ENCODE measurements at places on chromosomes 1 and 21. TPM values are rescaled to one million over a fixed set of nuclear protein-coding genes. Genes with fewer than 3 reads are reported as not detected.

The OR2L3 gene
- not detected for total RNA-seq

The TMOD4 gene
- total RNA-seq: 3.6 TPM

The CNR2 gene
- total RNA-seq: 0.47 TPM

The SPTA1 gene
- not detected for total RNA-seq

DNA sequence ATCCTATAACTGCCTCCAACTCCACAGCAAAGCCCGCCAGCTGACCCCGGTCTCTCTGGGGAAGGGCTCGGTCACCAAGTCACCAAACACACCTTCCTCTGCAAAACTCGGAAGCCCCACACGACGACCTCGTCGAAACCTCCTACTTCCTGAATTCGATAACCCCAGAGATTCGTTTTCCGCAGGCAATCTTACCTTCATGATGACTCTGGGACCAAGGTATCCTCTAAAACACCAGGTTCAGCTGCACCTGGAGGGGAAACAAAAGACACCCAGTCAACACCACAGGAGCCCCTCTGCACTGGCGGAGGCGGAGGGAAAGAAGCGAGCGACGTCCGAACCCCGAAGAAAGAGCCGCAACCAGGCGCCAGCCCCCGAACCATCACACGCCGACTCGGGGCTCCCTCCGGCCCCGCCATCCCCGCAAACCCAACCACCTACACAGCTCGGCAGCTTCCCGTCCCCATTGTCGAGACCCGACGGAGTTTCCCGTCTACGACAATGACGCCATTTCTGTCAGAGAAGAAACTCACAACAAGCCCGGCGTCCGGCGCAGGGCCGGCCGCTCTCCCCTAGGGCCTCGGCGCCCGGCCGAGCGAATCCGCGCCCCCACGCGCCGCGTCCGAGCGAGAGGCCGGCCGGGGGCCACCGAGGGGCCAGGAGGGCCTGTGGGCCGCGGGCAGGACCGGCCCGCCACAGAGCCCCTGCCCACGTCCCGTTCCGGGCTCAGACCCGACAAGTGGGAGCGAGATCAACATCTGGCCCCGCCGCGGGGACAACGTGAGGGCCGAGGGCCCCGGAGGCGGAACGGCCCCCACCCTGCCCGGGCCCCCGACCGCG is 1.0 kb downstream of the ARID4B start:
- peaks cover 49% of the 10 kb centered on the region for H3K4me1 ChIP-seq
- peak overlapping the region; percentile 99 for H3K4me3 ChIP-seq
- H3K27ac ChIP-seq: peak overlapping the region; percentile 98
- DNase-seq: peak; percentile 79
- no peaks in the 10 kb centered on the region for H3K27me3 ChIP-seq

DNA sequence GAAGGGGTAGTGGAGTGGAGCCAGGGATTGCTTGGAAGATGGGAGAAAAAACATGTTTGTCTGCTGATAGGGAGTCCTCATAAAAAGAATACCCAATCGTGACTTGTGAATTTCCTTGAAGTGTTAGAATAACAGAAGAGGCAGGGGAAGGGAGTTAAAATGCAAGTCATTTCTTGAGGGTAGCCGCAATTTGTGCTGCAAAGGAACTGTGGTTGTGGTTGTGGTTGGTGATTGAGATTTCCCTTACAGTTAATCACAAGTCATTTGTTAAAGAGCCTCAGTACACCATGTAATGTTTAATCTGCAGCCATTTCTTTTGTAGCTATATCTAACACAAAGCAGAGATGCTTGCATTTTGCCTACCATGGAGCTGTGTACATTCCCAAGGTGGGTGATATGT is 38.5 kb upstream of the EGLN1 start:
- H3K27me3 ChIP-seq: peaks cover 77% of the 10 kb centered on the region
- peak overlapping the region; percentile 19 for H3K4me3 ChIP-seq
- H3K4me1 ChIP-seq: peaks cover 30% of the 10 kb centered on the region
- peak; percentile 91 for DNase-seq
- H3K36me3 ChIP-seq: peaks cover 34% of the 10 kb centered on the region

GRCh38 chr21:44761011-44761729 is 40.5 kb downstream of the UBE2G2 start:
- H3K4me1 ChIP-seq: peaks cover 14% of the 10 kb centered on the region
- no peaks in the 10 kb centered on the region for H3K36me3 ChIP-seq
- no peaks in the 10 kb centered on the region for H3K27me3 ChIP-seq

GRCh38 chr1:153728305-153729066 is 636 bp downstream of the INTS3 start:
- peaks cover 36% of the 10 kb centered on the region for H3K4me1 ChIP-seq
- H3K27ac ChIP-seq: peak overlapping the region; percentile 97
- H3K36me3 ChIP-seq: peaks cover 5% of the 10 kb centered on the region
- peak; percentile 48 for DNase-seq
- H3K4me3 ChIP-seq: peak overlapping the region; percentile 93
- H3K27me3 ChIP-seq: no peaks in the 10 kb centered on the region

- no peaks in the 10 kb centered on the region for H3K4me1 ChIP-seq
- no peak overlapping the region for H3K27ac ChIP-seq
- DNase-seq: no peak
- H3K36me3 ChIP-seq: no peaks in the 10 kb centered on the region
- no peaks in the 10 kb centered on the region for H3K27me3 ChIP-seq
Observed at GRCh38 chr1:216682752-216683151, 40.5 kb downstream of the ESRRG start.

DNA sequence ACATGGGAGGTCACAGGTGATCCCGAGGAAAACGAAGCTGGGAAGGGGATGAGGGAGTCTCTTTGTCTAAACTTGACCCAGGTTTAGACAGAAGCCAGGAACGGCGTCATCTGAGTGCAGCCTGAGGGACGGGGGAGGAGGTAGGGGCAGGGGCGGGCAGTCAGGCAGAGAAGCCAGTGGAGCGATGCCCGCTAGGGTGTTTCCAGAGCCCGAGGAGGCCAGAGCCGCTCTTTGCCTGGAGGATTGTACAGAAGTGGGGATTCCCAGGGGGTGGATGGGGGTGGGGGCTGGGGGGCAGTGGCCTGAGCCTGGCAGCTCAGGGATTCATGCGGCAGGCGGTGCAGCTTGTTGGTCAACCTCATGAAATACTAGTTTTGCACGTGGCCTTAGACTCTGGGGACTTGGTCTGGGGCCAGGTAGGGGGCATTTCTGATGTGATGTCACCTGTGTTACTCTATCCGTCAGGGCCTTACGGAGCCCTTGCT is 58.4 kb downstream of the VPS26C start:
- H3K36me3 ChIP-seq: peaks cover 5% of the 10 kb centered on the region
- H3K4me1 ChIP-seq: peaks cover 17% of the 10 kb centered on the region
- DNase-seq: no peak

GRCh38 chr21:38333301-38334272 is 76.8 kb downstream of the KCNJ15 start:
- H3K27me3 ChIP-seq: no peaks in the 10 kb centered on the region
- no peak overlapping the region for H3K27ac ChIP-seq
- H3K4me1 ChIP-seq: no peaks in the 10 kb centered on the region
- H3K36me3 ChIP-seq: no peaks in the 10 kb centered on the region
- no peak overlapping the region for H3K4me3 ChIP-seq

DNA sequence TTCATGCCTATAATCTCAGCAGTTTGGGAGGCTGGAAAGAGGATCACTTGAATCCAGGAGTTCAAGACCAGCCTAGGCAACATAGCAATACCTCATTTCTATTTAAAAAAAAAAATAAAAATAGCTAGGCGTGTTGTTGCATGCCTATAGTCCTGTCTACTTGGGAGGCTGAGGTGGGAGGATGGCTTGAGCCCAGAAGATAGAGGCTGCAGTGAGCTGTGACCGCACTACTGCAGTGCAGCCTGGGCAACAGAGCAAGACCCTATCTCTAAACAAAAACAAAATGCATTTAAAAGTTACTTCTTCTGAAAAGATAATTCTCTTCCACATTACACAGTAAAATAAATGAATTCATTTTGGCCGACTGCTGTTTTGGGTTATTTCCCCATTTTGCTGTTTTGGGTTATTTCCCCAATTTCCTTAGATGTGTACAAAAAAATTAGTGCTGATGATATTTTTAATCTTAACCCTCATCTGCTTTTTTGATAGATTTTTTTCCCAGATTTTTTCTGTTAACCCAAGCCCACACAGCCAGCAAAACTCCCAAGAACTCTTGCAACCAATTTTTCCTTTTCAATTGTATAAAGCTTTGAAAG is 23.0 kb upstream of the SAMSN1 start:
- no peak overlapping the region for H3K4me3 ChIP-seq
- peaks cover 15% of the 10 kb centered on the region for H3K36me3 ChIP-seq
- no peak for DNase-seq

GRCh38 chr21:43905726-43906455 is 40.9 kb downstream of the AGPAT3 start:
- H3K27ac ChIP-seq: peak overlapping the region; percentile 1
- H3K36me3 ChIP-seq: peaks cover 24% of the 10 kb centered on the region
- DNase-seq: no peak
- no peak overlapping the region for H3K4me3 ChIP-seq

- no peaks in the 10 kb centered on the region for H3K36me3 ChIP-seq
- no peak overlapping the region for H3K27ac ChIP-seq
- no peak overlapping the region for H3K4me3 ChIP-seq
- H3K4me1 ChIP-seq: no peaks in the 10 kb centered on the region
- peaks cover 7% of the 10 kb centered on the region for H3K27me3 ChIP-seq
Observed at GRCh38 chr1:75996196-75996595, 64.0 kb upstream of the ASB17 start.

GRCh38 chr1:172638885-172639831 is 19.7 kb upstream of the FASLG start:
- peaks cover 10% of the 10 kb centered on the region for H3K27me3 ChIP-seq
- H3K36me3 ChIP-seq: peaks cover 15% of the 10 kb centered on the region
- peak overlapping the region; percentile 52 for H3K4me3 ChIP-seq

- DNase-seq: no peak
- no peaks in the 10 kb centered on the region for H3K36me3 ChIP-seq
- H3K27ac ChIP-seq: no peak overlapping the region
- H3K4me3 ChIP-seq: no peak overlapping the region
Observed at GRCh38 chr1:218467101-218468072, 122.3 kb downstream of the TGFB2 start.

DNA sequence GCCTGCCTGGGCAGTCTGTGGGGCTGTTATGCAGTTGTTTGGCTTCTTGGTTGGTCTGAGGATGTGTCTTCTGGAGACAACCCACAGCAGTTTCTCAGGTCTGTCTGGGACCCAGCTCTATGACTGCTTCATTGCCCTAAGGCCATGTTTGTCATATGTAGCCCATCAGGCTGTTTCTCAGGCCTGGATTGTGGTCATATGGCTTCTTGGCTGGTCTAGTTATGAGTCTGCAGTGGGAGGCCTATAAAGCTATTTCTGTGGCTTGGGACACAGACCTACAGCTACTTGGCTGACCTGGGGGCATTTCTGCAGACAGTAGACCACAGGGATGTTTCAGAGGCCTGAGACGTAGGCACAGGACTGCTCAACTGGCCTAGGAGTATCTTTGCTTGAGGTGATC is 41.5 kb downstream of the CHIA start:
- H3K36me3 ChIP-seq: peaks cover 20% of the 10 kb centered on the region
- H3K4me3 ChIP-seq: no peak overlapping the region
- H3K4me1 ChIP-seq: peaks cover 12% of the 10 kb centered on the region
- peaks cover 6% of the 10 kb centered on the region for H3K27me3 ChIP-seq
- H3K27ac ChIP-seq: no peak overlapping the region
- DNase-seq: no peak

- H3K4me1 ChIP-seq: no peaks in the 10 kb centered on the region
- DNase-seq: no peak
- no peak overlapping the region for H3K27ac ChIP-seq
- peaks cover 12% of the 10 kb centered on the region for H3K36me3 ChIP-seq
- H3K27me3 ChIP-seq: no peaks in the 10 kb centered on the region
Observed at GRCh38 chr1:112575154-112575804, 43.7 kb downstream of the ST7L start.

GRCh38 chr1:176157995-176158394 is 49.1 kb downstream of the COP1 start:
- no peak overlapping the region for H3K27ac ChIP-seq
- no peak overlapping the region for H3K4me3 ChIP-seq
- H3K4me1 ChIP-seq: peaks cover 19% of the 10 kb centered on the region
- no peaks in the 10 kb centered on the region for H3K27me3 ChIP-seq
- H3K36me3 ChIP-seq: peaks cover 81% of the 10 kb centered on the region
- no peak for DNase-seq

DNA sequence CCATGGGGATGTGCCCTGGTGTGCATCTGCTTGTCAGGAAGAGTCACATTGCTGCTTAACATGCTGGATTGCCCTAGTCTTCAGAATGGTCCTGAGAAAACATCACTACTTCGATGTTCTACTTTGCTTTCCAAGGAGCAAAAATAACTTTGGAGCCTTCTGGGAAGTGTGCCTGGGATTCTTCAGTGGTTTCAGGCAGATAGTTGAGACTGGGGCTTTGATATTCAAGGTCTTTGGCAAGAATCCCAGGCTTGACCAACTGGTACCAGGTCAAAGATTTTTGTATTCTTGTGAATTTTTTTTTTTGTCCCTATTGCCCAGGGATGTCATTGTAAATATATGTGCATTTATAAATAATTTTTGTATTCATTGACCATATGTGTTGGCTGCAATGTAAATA is 51.4 kb downstream of the LRIG2 start:
- DNase-seq: no peak
- H3K4me1 ChIP-seq: peaks cover 12% of the 10 kb centered on the region
- no peak overlapping the region for H3K27ac ChIP-seq
- H3K27me3 ChIP-seq: no peaks in the 10 kb centered on the region

- no peak for DNase-seq
- H3K27ac ChIP-seq: no peak overlapping the region
- H3K27me3 ChIP-seq: no peaks in the 10 kb centered on the region
- no peaks in the 10 kb centered on the region for H3K4me1 ChIP-seq
Observed at GRCh38 chr1:82565146-82565545, 764.4 kb downstream of the ADGRL2 start.

DNA sequence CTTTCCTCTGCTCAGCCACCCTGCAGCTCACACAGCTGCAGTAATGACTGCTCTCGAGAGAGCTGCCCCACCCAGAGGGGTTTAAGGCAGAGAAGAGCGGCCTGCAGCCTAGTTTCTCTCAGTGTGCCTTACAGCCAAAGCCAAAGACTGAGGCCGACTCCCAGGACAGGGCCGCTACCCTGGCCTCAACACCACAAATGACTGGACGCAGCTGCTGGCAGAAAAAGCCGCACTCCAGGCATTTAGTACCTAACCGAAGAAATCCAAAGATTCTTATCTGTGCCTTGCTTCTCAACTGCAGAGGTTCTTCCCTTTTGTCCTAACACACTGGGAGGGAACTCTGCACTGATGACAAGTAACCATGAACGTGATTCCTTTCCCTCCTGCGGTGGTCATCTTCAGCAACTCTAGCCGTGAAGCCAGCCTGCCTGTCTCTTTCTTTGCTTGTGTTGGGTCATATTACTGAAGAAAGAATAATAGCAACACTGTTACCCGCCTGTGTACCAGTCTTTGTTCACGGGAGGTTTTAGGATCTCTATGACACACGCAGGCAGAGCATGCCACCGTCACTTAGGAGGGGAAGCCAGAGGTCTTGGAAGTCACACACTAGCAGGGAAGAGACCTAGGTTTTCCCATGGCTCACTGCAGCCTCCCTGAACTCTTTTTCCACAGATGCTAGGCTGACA is 202.7 kb downstream of the RHOU start:
- DNase-seq: no peak
- peaks cover 40% of the 10 kb centered on the region for H3K4me1 ChIP-seq
- peaks cover 14% of the 10 kb centered on the region for H3K27me3 ChIP-seq
- H3K36me3 ChIP-seq: no peaks in the 10 kb centered on the region
- peak overlapping the region; percentile 83 for H3K27ac ChIP-seq

GRCh38 chr1:168509210-168509609 is 34.6 kb downstream of the XCL2 start:
- H3K4me1 ChIP-seq: peaks cover 99% of the 10 kb centered on the region
- no peaks in the 10 kb centered on the region for H3K27me3 ChIP-seq
- DNase-seq: no peak
- H3K4me3 ChIP-seq: no peak overlapping the region
- peak overlapping the region; percentile 86 for H3K27ac ChIP-seq

GRCh38 chr1:17686258-17686657 is 68.9 kb upstream of the ACTL8 start:
- no peaks in the 10 kb centered on the region for H3K27me3 ChIP-seq
- no peaks in the 10 kb centered on the region for H3K36me3 ChIP-seq
- no peak overlapping the region for H3K4me3 ChIP-seq
- no peaks in the 10 kb centered on the region for H3K4me1 ChIP-seq

All from activated CD8-positive, alpha-beta memory T cell treated with anti-CD3 and anti-CD28 coated beads, Interleukin-2, amount 10 ng/mL, durations not matched to agents 7 days and 5 days (primary cell).